ENCODE measurements at places on chromosomes 6 and 20.

GRCh38 chr6:18178960-18179615 lies 23.9 kb downstream of the KDM1B start:
- no peak for DNase-seq

DNA sequence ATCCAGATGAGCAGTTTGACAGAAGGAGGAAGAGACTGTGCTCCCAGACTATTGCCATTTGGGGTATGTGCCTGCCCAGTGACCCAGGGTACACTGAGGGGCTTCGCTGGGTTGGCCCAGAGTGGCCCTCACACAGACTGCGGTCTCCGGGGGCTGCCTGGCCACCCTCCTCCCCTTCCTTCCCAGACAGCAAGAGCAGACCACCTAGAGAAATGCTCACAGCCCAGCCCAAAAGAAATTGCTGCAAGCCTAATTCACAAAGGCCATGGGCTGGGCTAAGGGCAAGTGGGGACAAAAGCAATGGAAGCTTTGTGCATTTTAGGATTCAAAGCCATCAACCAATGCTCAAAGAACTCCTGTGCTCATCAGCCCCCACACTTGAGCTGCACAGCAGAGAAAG lies 277.6 kb downstream of the CDC5L start:
- DNase-seq: no peak

- DNase-seq: peak; percentile 50
Observed at GRCh38 chr6:160766989-160767646, 65.1 kb downstream of the PLG start.

- no peak for DNase-seq
Observed at GRCh38 chr20:48301189-48301588, 515.9 kb upstream of the SULF2 start.

DNA sequence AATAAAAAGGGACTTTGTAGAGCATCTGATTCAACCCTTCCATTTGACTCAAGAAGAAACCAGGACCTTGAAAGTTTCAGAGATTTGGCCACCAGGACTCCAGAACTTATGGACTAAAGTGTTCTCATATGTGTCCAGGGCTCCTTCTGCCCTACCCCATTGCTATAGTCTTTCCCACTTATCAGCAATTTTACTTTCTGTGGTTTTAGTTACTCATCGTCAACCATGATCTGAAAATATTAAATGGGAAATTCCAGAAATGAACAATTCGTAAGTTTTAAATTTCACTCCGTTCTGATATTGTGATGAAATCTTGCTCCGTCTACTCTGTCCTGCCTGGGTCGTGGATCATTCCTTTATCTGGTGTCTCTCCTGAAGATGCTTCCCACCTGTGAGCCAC lies 259.8 kb downstream of the PHACTR1 start:
- no peak for DNase-seq

GRCh38 chr6:89010825-89011224 lies 47.4 kb upstream of the RNGTT start:
- DNase-seq: no peak

- DNase-seq: no peak
Observed at GRCh38 chr6:34272013-34272926, 23.5 kb upstream of the SMIM29 start.

- no peak for DNase-seq
Observed at GRCh38 chr6:106426250-106426970, 65.9 kb downstream of the CRYBG1 start.

GRCh38 chr6:2942914-2943563 lies 28.3 kb downstream of the SERPINB6 start:
- no peak for DNase-seq

GRCh38 chr6:155306958-155307357 lies 7.3 kb downstream of the TFB1M start:
- DNase-seq: peak; percentile 28

DNA sequence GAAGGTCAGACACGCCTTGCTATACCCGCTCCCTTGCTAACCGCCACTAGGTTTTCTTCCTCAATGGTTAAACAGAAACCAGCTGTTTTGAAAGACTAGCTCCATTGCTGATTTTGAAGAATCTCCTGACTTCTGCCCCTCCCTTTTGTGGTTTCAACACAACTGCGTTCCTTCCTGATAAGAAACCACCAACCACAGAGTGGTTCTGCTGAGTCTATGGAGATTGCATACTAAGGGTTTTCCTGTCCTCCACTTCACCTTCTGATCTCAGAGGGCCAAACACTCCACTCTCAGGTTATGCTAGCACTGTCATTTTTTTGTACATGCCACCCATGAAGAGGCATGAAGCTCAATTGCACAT lies 207.9 kb downstream of the MYLK4 start:
- peak; percentile 86 for DNase-seq

DNA sequence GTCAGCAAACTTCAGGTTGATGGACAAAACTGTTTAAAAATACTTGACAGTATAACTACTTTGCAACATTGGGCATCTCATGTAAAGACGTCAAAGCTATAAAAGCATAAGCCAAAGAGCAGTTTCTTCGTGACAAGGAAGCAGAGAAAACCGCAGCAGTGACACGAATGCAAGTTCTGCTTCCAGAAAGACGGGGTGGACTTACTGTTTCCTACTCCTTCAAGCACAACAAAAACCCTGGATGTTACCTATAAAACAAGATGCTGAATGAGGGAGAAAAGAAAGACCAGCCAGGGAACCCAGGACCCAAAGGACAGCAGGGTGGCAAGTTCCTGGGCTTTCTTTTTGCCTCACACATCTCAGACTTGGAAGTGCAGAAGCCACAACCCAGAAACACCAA lies 98.0 kb downstream of the DLL1 start:
- peak; percentile 9 for DNase-seq

- DNase-seq: no peak
Observed at GRCh38 chr20:61939691-61940360, 125.9 kb downstream of the TAF4 start.

DNA sequence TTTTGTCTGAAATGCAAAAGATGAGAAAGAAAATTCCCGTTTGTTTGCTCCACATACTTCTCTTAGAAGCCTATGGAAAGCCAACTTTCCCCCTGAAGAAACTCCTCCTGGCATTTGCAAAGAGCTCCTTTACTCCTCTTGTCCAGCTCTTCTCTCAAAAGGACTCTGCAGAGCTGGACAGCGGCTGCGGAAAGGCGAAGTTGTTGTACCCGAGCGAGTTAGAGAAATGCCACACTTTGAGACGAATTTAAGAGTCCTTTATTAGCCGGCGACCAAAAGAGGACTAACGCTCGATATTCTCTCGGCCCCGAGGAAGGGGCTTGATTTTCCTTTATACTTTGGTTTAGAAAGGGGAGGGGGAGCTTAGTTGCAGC lies 157.8 kb downstream of the TRIM27 start:
- no peak for DNase-seq

- peak; percentile 44 for DNase-seq
Observed at GRCh38 chr6:33112148-33112547, 36.4 kb downstream of the HLA-DPB1 start.

DNA sequence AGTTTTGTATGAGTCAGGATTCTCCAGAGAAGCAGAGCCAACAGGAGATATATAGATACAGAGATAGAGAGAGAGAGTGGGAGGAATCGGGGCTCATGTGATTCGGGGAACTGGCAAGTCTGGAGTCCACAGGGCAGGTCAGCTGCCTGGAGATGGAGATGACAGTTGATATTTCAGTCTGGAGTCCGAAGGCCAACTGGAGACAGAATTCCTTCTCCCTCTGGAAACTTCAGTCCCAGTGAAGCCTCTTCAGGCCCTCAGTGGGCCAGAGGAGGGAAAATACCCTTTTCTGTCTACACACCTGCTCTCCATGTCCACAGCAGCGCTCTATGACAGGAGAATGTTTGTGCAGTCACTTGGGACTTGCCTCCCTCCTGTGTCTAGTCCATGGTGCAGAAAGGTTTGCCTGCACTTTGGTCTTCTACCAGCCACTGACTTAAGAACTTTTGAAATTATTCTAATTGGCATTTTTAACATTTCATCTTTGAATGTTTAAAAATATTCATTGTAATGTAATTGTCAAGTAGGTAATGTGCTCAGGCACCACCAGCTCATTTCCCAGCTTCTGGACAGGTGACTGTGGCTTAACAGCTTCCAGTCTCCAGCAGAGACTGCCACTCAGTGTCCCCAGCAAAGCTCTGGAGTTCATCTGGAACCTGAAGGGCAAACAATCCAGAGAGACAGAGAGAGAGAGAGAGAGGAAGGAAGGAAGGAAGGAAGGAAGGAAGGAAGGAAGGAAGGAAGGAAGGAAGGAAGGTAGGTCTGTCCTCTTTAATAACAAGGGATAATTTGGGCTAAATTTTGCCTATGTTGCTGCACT lies 43.8 kb upstream of the AFDN start:
- no peak for DNase-seq

DNA sequence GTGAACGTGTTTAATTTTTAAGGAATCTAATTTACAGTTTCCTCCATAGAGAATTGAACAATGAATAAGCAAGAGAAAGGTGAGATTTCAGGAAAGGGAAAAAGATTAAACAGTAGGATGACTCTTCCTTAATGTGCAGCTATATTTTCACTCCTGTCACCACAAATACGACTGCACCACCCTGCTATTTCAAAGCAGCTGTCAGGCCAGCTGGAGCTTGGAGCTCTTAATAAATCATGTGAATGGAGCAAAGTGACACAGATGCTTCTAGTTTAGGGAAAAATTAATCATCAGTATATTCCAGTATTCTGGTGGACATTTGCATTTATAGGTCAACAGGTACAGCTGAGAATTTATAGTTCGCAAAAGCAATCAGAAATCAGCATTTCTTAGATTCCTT lies 56.5 kb upstream of the PKIB start:
- no peak for DNase-seq

DNA sequence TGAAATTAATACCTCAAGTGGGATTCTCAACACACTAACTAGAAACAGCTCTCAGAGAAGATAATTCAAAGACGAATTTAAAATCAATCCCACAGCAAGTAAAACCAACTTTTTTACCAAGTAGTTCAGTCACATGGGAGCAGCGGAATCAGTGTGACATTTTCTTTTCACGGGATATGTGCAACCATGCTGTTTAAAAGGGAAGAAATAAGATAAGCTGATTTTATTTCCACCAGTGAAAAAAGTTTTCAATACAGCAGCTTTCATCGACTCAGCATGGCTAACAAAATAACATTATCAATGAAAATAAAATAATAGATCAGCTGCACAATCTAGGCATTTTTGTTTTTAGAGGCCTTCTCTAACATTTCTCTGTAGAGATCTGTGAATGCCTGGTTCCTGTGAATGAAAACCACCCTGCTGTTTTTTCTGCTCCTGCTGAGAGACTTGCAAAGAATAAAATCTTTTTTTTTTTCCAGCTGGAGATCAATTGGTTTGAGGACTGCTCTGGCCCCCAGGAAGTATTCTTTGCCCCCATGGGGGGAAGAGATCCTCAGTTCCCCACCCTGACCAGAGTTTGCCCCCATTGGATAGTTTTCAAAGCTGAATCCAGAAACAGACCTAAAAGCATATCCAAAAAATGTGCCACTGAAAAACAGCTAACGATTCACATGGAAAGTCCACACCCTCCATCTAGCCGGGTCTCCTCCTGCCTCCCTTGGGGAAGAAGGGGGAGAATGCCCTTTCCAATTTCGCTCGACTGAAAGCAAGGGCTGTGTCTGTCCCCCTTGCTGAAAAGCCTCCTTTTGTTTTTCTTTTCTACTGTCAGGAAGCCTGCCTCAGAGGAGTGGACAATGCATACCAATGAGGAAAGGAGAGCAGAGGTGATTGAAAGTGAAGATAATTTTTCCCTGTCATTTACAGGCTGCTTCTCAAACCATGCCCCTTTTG lies 317.6 kb downstream of the PRKN start:
- no peak for DNase-seq

GRCh38 chr20:2349801-2350200 lies 30.9 kb upstream of the TGM6 start:
- DNase-seq: no peak

- DNase-seq: no peak
Observed at GRCh38 chr20:44087051-44087856, 99.7 kb downstream of the JPH2 start.

DNA sequence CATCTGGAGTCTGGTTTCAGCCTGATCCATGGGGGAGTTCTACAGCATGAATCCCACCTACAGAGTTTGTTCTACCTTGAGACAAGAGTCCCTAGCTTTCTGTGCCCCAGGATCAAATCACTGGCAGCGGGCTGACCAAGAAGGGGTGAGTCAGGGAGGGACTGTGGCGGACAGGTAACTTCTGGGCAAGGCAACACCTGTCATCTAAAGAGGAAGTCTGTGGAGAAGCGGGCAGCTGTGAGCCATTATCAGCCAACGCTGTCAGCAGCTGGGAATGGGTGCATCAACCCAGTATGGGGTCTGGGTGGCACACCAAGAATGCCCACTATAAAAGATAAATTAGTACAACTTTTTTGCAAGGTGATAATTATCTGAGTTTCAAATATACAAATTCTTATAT lies 45.9 kb downstream of the UBE3D start:
- DNase-seq: no peak

DNA sequence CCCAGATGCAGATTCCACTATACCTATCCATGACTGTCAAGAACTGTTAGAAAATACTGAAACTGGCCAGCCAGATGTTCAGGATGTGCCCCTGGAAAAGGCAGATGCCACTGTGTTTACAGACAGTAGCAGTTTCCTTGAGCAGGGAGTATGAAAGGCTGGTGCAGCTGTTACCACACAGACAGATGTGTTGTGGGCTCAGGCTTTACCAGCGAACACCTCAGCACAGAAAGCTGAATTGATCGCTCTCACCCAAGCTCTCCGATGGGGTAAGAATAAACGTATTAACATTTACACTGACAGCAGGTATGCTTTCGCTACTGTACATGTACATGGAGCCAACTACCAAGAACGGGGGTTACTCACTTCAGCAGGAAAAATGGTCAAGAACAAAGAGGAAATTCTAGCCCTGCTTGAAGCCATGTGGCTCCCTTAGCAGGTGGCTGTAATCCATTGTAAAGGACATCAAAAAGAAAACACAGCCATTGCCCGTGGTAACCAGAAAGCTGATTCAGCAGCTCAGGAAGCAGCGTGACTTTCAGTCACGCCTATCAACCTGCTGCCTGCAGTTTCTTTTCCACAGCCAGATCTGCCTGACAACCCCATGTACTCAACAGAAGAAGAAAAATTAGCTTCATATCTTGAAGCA lies 459.7 kb upstream of the HTR1E start:
- no peak for DNase-seq

DNA sequence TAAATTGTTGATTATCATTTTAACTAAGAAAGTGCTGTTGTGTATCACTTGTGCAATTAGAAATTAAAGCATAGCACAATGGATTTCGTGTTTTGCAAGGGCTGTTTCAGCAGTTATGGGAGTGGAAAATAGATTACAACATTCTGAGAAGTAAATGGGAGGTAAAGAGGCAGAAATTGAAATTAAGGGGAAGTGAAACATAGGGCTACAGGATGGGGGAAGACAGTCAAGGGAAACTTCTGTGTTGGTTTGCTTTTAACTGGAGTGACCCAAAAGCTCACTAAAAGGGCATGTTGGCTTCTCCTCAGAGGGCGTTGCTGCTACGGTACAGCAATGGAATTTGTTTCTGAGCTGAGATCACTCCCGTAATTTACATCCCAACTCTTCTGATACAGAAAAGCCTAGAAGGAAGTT lies 147.5 kb downstream of the BCAS1 start:
- no peak for DNase-seq

Measured in activated CD8-positive, alpha-beta T cell treated with anti-CD3 and anti-CD28 coated beads, Interleukin-2, amount 10 ng/mL, durations not matched to agents 7 days and 5 days (primary cell).